ENCODE measurements at places on chromosomes 7 and 10.

- DNase-seq: no peak
These were observed 569.3 kb upstream of the IGFBP3 start for GRCh38 chr7:46490406-46490805.

DNA sequence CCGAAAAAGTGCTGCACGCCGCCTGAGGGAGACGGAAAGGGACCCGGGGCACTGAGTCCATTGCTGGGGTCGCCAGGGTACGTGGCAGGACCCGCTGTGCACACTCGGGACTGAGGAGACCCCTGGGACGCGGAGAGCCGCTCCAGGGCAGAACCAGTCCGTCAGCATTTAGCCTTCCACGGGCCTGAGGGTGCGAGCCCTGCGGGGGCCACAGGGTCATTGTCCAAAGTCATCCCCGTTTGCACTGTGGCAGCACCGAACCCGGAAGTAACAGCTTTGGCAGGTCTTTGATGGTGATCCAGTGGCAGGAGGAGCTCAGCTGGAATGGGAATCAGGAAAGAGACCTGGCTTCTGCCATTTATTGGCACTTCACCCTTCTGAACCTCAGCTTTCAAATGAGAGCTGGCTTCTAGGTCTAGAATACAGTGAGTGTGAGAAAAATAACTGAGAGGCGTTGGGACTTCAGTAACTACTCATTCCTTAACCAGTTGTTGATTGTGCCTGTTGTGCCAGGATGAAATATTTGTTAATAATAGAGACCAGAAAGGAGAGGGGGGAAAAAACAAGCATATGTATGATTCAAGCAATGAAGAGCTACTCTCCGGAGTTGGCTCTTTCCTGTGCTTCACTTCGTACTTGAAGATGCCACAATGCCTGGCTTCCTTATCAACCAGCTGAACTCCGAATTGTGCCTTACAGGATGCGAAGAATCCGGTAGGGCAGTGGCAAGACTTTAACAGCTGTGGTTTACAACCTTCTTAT is 811 bp upstream of the ARHGAP12 start:
- DNase-seq: peak; percentile 41

DNA sequence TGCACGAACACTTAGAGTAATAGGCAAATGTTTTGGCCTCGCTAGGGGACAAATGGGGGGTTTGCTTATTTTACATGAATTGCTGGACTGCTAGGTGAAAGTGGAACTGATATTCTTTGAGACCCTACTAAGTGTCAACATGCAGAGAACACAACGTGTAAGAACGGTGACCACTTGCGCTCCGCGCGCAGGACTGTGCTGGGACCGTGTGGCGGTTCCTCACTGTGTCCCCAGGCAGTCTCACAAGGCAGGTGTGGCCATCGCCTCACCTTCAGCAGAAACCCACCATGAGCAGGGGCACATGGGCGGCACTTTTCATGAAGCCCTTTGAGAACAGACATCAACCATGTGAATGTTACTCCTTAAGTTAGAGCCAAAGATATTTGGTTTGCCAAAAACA is 27.2 kb downstream of the PTPRN2 start:
- no peak for DNase-seq

GRCh38 chr10:43461950-43462349 is 25.0 kb downstream of the ZNF487 start:
- DNase-seq: peak; percentile 59

GRCh38 chr10:23405540-23405939 is 33.3 kb upstream of the OTUD1 start:
- no peak for DNase-seq
